Hindlimb muscle (tissue), 1 donor: ENCODE measurements at places on chromosomes 1 and 21.

DNA sequence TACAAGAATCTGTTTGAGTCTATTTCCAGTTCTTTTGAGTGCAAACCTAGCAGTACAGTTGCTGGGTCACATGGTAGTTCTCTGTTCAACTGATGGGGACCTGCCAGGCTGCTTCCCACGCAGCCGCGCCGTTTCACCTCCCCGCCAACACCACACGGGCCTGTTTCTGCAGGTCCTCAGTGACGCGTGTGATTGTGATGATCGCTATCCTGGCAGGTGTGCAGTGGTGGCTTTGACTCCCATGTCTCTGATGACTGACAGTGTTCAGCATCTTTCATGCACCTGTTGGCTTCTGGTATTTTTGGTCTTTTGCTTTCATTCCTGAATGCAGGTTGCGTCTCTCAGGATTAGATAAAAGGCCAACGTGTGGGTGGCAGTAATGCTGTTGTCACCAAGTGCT, 41.6 kb downstream of the FAAP20 start:
- DNase-seq: no peak

DNA sequence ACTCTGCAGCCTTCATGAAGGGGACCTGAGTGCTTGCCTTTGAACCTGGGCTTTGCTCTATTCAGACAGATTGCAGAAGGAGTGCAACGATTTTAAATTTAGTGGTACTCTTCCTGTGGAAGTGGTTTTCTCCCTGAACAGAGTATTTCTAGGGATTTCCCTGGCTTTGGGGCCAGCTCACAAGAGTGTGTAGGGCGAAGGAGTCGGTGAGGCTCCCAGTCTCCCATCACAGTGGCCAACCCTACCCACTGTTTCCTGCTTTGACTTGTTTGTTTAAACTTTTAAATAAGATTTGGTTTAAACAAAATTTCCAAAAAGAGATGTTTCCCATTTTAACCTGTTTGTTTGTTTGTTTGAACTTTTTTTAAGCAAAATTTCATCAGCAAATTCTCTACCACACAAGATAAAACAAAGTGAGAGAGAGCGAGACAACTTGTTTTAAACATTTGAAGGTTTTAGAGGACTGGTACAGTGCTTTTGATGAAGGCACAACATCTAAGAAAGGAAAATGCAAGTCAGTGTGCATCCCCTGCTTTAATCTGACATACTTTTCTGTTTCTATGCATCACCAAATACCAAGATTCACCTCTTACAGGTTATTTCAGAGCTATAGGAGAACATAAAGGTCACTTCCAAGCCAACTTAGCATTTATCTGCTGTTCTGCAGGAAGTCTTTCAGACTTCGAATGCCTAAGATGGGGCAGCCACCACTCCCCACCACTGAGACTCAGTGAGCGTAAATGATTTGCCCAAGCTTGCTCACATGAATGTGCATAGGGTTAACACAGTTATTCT, 6.6 kb downstream of the SELP start:
- no peak for DNase-seq

DNA sequence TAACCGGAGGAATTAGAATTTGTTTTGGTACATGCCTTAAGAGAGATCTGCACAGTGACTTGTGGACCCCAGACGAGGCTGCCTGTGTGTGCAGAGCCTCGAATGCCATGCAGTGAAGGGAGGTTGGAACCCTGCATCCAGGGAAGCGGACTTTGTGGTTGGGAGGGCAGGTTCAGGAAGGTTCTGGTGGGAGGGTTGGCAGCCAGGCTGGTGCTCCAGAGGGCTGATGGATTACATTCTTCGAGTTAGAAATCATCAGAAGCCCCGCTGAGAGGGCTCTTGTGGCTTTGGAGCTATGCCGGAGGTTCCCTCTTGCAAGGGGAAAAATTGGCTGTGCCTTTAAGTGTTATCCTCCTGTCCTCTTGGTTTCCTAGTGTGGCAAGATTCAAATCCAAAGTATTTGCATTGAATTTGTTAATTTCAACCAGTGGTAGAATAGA, 21.1 kb downstream of the ROR1 start:
- DNase-seq: no peak

DNA sequence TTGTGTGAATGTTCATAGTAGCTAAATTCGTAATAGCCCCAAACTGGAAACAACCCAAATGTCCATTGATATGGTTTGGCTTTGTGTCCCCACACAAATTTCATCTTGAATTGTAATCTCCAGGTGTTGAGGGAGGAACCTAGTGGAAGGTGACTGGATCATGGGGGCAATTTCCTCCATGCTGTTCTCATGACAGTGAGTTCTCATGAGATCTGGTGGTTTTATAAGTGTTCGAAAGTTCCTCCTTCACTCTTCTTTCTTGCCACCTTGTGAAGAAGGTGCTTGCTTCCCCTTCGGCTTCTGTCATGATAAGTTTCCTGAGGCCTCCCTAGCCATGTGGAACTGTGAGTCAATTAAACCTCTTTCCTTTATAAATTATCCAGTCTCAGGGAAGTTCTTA, 11.3 kb downstream of the UBE2G2 start:
- no peak for DNase-seq

GRCh38 chr1:154348429-154349076, 23.2 kb downstream of the ATP8B2 start:
- DNase-seq: no peak

- DNase-seq: no peak
These were observed 70.1 kb downstream of the CASZ1 start for GRCh38 chr1:10726355-10726754.

DNA sequence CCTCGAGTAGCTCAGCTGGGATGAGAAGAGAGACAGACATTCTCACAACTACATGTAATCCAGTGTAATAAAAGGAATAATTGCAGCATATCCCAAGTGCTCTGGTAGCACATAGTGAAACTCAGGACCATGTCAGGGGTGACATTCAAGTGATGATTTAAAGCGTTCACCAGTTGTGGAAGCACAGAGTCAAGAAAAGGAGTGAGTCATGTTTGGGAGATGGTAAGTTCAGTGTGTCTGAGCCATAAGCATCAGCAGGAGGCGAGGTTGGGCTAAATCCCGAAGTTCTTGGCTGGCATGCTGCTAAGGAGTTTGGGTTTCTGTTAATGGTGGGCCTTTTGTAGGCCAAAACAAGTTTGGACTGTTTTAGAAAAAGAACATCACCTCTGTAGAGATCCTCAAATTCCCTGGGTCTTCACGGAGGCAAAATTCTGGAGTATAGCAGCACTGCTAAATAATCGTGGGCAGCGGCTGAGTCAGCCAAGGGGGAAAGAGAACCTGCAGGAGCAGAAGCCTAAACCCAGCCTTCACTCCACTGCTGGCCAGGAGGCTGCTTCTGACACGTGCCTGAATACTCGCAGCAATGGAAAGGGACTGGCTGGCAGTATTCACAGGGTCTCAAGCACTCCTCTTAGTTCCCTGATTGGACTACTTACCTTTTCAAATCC, 7.2 kb upstream of the NHLH1 start:
- no peak for DNase-seq

- DNase-seq: no peak
These were observed 17.1 kb downstream of the OLIG2 start for GRCh38 chr21:33042812-33043211.

GRCh38 chr21:14864211-14865021, 200.4 kb downstream of the NRIP1 start:
- peak; percentile 45 for DNase-seq

GRCh38 chr21:33419538-33420123, 16.4 kb downstream of the IFNGR2 start:
- no peak for DNase-seq

DNA sequence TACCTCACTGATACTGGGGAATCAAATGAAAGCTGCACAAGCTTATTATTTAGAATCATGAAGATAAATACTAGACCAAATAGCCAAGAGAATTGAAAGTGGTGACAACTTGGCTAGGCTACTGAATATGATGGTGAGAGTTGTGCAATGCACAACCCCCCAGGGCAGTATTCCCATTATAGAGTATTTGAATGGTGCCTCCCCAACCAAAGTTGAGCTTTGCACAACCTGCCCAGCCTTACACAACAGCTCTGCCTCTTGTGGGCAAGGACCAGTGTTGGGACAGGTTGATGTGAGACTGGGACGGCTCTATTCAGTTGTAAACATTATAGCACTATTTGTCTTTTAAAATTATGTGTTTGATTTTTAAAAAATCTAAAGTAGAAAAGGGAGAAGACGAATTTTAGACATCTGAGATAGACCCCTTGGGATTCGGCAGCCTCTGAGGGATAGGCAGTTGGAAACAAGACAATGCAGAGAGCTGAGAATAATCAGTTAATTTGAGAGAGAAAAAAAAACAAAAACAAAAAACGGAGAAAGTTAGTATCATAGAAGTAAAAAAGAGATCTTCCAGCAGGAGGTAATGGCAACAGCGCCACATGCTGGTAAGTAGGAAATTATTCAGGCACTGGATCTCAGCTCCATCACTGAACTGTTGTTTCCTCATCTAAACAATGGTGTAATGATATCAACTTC, 91.0 kb upstream of the KCNA3 start:
- no peak for DNase-seq

DNA sequence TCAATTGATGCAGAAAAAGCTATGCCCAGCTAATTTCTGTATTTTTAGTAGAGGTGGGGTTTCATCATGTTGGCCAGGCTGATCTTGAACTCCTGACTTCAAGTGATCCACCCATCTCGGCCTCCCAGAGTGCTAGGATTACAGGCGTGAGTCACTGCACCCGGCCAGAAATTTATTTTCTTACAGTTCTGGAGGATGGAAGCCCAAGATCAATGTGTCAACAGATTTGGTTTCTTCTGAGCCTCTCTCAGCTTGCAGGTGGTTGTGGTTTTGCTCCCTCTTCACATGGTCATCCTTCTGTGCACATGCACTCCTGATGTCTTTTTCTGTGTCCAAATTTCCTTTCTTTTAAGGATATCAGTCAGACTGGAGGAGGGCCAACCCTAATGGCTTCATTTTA, 35.6 kb downstream of the SHCBP1L start:
- no peak for DNase-seq

- no peak for DNase-seq
These were observed 98.5 kb downstream of the DISC1 start for GRCh38 chr1:231724876-231725647.

- no peak for DNase-seq
These were observed 135.3 kb downstream of the BRINP2 start for GRCh38 chr1:177306019-177306415.

DNA sequence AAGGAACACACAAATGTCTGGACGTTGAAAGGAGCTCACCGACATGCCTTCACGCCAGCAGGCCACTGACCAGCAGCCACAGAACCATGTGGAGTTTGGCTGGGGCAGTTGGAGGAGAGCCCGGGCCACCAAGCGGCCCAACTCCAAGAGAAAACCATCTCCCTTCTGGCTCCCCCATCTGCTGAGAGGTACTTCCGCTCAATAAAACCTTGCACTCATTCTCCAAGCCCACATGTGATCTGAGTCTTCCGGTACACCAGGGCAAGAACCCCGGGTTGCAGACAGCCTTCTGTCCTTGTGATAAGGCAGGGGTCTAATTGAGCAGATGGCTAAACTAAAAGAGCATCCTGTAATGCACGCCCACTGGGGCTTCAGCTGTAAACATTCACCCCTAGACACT, 24.4 kb downstream of the RGS4 start:
- DNase-seq: no peak

DNA sequence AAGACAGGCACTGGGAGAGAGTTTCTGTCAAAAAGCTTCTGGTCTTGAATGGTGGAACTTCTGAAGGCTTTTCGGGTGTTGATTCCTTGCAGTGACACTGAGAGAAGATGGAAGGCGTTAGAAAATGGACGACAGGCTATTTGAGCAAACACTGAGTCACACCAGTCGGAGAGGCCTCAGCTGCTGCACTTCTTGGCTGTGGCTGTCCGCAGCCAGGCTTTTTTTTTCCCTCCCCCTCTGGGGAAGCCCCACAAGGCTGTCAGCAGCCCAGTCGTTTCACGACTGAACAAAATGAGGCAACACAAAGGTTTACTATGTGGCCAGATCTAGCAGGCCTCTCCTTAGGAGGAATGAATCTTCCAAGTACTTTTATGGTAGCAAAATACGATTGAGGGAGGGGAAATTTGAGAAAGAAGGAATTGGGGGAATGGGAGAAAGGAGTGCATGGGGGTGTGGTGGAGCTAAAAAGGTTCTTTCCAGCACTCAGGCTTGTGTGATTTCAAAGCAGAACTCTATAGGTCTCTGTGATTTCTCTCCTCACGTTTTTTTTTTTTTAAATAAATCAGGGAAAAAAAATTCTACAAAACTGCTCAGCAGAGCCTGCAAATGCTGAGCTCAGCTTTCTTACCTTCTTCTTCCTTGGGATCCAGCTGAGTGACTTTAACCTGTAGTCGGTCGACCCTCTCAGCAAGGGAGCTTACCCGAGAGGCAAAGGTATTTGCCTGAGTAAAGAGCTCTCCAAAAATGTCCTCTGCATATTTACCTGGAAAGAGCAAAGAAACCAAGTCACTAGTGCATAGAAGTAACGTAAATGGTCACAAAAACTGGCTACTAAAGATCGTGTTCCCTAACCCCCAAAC, 26.1 kb downstream of the GPR3 start:
- DNase-seq: peak; percentile 85

DNA sequence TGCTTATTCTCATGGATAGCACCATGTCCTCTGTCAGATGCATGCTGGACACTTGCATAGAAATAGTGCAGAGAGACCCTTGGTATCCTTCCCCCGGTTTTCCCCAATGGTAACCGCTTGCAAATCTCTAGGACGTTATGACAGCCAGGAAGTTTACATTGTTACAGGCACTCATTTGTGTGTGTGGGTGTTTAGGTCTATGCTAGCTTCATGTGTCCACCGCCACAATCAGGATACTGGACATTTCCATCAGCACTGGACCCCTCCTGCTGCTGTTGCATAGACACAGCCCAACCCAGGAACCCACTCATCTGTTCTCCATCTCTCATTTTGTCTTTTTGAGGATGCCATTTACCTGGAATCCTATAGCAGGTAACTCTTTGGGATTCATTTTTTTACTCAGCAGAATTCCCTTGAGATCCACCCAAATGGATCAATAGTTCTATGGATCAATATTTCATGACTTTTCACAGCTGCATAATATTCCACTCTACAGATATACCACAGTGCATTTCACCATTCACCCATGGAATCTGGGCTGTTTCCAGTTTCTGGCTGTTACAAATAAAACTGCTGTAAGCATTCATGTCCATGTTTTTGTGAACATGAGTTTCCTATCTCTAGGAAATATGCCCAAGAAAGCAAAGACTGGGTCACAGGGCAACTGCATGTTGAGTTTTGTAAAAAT, 6.6 kb upstream of the WNT9A start:
- DNase-seq: no peak

DNA sequence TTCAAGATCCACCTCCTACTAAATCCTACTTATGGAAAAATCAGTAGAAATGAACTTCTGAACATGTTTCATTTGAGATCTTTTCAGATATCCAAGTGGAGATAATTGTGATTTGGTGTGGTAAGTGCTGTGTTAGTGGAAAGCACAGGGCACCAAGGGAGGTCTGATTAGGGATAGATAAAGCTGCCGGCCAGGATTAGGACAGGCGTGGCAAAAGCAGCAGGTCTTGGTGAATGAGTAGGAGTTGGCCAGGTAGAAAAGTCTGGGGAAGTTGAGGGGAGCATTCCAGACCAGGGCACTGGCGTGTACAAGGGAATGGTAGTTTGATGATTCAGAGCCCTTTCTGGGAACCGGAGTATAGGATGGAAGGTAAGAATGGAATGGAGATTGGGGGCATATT, 47.8 kb downstream of the AZIN2 start:
- DNase-seq: no peak

GRCh38 chr1:116111524-116112021, 374 bp downstream of the MAB21L3 start:
- no peak for DNase-seq
